ENCODE measurements at places on chromosomes 2 and 18.
A peak's percentile ranks its signal among the peaks of the same experiment; 100 is the strongest.

DNA sequence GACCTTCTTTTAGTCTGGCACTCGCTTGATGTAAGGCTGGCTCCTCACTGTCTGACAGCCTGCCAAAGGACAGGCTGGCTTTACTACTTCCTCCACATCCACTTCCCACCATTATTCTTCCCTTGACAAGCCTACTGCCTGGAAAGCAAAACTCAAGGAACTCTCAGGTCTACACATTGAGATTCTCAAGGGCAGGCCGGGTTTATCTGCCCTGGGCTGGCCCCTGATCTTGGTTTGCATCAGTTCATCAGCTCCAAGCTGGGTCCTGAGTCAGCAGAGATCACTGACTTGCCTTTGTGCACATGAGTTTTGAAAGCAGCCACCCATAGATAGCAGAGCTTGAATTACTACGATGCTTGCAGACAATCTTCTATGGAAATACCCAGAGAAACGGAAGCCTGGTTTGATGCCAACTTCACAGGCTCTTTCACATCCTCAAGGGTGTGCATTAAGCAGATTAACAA, 53.9 kb downstream of the KCTD18 start:
- no peak for DNase-seq

DNA sequence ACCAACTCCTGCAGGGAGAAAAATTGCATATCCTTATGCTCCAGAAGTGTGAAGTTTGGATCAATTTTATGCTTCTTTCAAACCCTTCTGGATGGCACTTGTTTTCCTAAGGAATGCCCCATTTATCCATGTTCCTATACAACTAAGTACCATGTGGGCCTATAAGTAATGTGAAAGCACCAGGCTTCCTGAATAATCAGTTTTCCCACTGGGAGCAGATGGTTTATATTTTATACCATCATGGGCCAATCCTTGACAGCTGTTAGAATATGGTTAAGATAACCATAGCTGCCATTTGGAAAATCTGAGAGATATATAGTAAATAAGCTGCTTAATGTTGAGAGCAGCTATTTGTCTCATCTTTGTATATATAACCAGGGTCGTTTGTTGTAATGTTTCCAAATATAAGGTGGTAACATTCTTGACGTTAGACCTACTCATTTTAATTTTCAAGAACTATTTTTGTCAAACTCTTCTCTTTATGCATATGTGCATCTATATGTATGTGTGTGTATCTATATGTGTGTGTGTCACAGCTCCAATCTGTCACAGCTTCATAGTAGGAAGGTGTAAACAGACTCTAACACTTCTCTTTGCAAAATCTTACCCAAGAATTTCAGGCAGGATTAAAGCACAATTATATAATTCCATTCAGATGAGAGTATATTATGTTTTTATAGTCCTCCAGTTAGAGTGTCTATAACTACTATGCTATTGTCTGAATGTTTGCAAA, 458.7 kb upstream of the GCFC2 start:
- no peak for DNase-seq

GRCh38 chr2:127165539-127165935, 54.6 kb downstream of the CYP27C1 start:
- no peak for DNase-seq

DNA sequence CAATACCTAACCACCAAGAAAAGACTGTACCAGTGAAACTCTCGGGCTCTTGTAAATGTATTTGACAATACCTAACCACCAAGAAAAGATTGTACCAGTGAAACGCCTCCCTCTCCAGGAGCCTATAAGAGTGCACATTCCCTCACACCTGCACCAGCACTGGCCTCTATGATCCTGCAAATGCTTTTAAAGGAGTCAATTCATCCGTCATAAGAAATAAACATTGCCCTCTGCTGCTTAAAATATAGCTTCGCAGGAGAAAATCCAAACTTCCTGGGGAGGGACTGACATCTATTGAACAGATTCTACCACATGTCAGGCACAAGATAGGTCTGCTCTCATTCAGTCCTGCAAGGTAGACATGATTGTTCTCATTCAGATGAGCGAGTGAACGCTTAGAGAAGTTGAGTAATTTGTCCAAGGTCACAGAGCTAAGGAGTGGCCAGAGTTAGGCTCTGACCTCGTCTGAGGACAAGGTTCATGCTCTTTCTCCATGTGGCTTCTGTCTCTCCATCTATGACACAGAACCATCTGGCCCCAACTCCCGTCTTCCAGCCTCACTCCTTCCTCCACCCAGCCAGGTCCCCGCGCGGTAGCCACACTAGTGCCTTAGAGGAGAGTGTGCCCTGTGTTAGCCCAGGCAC, 38.7 kb downstream of the MCFD2 start:
- DNase-seq = no peak

- DNase-seq = peak; percentile 20
Observed at GRCh38 chr2:118032169-118033013, 18.5 kb upstream of the CCDC93 start.

- no peak for DNase-seq
Observed at GRCh38 chr2:15634846-15635490, 43.3 kb downstream of the DDX1 start.

GRCh38 chr2:179581605-179582004, 279.8 kb downstream of the ZNF385B start:
- no peak for DNase-seq

- DNase-seq = no peak
Observed at GRCh38 chr2:33788044-33788443, 188.9 kb upstream of the FAM98A start.

- no peak for DNase-seq
Observed at GRCh38 chr18:10907749-10908148, 241.6 kb downstream of the PIEZO2 start.

GRCh38 chr2:3272761-3273160, 104.9 kb downstream of the EIPR1 start:
- DNase-seq = no peak

DNA sequence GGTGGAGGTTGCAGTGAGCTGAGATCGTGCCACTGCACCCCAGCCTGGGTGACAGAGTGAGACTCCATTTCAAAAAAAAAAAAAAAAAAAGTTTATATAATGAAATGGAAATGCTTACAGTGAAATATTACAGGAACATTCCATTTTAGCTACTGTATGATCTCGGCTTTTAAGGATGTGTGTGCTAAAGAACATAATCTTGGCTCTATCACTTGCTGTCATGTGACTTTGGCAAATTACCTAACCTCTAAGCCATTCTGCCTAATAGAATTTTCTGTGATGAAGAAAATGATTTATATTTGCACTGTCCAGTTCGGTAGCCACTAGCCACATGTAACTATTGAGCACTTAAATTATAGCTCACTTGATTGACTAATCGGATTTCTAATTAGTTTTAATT, 36.3 kb downstream of the SMAD4 start:
- no peak for DNase-seq

DNA sequence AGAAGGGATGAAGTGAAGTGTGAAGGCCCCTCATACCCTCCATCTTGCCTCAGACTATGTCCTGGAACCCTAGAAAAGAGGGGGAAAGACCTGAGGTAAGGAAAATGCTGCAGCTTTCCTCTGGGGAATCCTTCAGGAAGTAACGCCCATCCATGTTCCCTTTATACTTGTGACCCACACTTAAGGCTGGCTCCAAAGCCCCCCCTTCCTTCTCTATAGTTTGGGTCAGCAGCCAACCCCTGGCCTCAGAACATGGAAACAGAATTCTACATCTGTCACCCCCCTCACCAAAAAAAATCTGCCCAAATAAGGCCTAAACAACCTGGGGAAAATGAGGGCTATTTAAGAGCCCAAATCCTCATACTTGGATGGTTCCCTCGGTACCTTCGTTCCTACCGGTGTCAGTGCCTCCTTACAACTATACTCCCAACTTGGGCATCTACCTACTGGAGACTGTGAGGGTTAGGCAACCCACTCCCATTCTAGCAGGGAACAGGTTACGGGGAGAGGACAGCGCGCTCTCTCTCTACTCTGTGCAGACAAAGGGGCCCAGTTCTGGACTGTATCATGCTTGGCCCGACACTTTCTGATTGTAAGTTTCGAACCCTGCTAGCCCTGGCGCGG, 689 bp downstream of the OST4 start:
- DNase-seq = no peak

- no peak for DNase-seq
Observed at GRCh38 chr18:3218819-3219218, 949 bp downstream of the MYOM1 start.

- DNase-seq = peak; percentile 34
Observed at GRCh38 chr2:12504443-12504842, 212.3 kb upstream of the TRIB2 start.
